ENCODE measurements at places on chromosomes 5 and 9.

- no peak for DNase-seq
These were observed 39.3 kb downstream of the BTNL8 start for GRCh38 chr5:180938294-180938693.

GRCh38 chr5:56569076-56569475 lies 246.3 kb upstream of the MAP3K1 start:
- no peak for DNase-seq

- no peak for DNase-seq
These were observed 81.8 kb downstream of the ICE1 start for GRCh38 chr5:5504325-5504724.

DNA sequence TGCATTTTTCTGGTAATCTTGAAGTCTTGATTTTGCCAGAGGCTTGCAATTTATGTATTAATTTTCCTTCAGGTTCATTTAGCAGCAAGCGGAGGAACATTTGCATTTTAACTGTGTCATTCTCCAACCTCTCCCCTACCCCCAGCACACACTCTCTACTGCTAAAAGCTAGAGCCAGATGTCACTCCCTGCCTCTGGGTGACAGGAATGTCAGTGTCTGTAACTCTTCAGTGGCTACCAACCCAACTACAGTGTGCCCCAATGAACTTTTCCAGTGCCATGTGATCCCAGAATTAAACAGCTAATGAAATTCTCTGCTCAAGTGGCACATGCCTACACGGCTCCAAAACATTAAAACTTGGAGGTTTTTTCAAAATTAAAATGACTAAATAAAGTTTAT lies 260.3 kb downstream of the GOLPH3 start:
- no peak for DNase-seq

Measured in stimulated activated CD4-positive, alpha-beta T cell treated with anti-CD3 and anti-CD28 coated beads, Interleukin-4, amount 100 ng/mL, for 4 hours (primary cell).